EH (cell line): ENCODE measurements at places on chromosomes 4 and X.
A peak's percentile ranks its signal among the peaks of the same experiment; 100 is the strongest.

DNA sequence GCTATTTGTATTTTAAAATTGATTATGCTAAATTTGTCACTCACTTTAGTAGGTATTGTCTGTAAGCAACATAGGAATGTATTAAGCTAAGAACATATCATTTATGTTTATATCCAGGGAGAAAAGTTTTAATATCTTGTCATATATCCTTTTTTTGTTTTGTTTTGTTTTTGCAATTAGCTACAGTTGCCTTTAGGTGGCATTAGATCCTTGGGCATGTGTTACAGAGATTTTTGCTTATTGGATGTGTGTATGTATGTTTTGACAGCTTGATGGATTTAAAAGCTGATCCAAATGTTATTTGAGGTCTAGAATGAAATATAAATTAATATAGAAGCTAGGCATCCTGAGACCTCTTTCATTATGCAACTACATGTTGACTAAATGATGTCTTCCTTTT is 36.1 kb upstream of the OTUD4 start:
- DNase-seq = peak; percentile 46

DNA sequence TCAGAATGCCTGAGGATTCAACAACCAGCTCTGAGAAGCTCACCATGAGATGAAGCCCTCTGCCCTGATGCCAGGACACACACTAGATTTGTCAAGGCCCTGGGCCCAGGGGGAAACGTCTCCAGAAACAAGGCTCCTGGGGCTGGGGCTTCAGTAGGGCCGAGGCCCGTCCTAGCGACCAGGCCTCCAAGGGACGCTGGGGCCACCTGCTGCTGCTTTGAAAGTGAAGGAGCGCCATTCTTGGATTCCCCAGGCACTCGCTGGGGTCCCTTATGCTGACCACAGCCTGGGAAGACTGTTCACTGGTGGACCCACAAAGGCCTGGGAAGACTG is 23.9 kb downstream of the PDE6B start:
- no peak for DNase-seq

- DNase-seq = no peak
Measured at GRCh38 chr4:52945326-52945898, 83.3 kb downstream of the RASL11B start.

- no peak for DNase-seq
Measured at GRCh38 chr4:11675051-11675800, 246.5 kb upstream of the HS3ST1 start.

DNA sequence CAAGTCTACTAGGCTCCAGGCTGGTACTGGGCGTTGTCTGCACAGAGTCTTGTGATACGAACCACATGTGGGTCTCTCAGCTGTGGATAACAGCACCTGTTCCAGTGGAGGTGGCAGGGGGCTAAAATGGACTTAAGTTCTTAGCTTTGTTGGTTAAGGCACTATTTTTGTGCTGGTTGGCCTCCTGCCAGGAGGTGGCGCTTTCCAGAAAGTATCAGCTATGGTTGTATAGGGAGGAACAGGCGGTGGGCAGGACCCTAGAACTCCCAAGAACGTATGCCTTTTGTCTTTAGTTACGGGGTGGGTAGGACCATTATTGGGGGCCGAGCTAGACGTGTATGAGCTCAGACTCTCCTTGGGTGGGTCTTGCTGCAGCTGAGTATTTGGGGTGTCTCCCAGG is 1138.4 kb downstream of the PCDH19 start:
- no peak for DNase-seq

DNA sequence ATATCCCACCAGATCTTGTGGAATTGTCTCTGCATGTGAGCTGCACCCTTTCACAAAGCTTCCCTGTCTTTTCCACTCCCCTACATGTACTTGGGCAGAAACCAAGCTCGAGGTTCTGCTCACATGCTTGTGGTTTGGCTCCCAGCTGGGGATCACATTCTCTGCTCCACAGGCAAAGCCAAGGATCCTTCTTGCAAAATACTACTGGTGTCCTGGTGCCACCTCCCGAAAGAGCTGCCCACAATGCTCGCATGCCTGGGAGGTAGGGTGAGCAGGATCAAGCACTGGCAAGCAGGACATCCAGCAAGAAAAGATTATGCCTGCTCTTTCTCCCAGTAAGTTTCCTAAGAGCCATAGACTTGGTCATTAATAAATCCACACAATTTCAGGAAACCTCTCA is 45.1 kb upstream of the PPARGC1A start:
- DNase-seq = peak; percentile 87

GRCh38 chr4:94882756-94883155 is 125.0 kb downstream of the BMPR1B start:
- no peak for DNase-seq

DNA sequence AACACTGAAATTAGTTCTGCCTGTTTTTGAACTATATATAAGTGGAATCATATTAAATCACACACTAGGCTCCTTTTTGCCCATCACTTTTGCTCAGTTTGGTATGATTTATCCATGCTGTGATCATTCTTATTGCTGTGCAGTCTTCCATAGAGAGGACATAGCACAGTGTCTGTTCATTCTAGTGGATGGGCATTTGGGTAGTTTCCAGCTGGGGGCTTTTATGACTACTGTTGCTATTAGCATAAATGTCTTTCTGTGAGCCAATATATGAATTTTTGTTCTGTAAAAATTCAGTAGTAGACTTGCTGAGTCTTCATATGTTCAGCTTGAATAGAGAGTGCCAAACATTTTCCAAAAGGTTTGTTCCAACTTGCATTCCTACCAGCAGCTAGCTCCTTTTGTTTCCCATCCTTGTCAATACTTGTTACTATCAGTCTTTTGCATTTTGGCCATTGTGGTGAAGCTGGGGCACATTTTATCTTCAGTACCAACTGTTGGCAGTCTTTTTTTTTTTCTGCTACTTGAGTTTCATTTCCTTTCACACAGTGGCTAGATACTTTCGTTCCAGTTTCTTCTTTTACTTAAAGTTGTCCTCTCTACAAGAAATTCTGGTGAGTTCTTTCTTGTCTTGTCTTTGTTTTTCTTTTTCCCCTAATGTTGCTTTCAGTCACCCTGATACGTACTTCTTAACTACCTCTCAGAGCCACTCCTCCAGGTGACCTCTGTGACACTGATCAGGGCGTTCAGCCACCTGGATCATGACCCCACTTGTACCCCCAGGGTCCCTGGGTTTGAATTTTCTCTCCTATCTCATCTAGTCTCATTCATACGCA is 87.0 kb downstream of the ANXA3 start:
- no peak for DNase-seq

DNA sequence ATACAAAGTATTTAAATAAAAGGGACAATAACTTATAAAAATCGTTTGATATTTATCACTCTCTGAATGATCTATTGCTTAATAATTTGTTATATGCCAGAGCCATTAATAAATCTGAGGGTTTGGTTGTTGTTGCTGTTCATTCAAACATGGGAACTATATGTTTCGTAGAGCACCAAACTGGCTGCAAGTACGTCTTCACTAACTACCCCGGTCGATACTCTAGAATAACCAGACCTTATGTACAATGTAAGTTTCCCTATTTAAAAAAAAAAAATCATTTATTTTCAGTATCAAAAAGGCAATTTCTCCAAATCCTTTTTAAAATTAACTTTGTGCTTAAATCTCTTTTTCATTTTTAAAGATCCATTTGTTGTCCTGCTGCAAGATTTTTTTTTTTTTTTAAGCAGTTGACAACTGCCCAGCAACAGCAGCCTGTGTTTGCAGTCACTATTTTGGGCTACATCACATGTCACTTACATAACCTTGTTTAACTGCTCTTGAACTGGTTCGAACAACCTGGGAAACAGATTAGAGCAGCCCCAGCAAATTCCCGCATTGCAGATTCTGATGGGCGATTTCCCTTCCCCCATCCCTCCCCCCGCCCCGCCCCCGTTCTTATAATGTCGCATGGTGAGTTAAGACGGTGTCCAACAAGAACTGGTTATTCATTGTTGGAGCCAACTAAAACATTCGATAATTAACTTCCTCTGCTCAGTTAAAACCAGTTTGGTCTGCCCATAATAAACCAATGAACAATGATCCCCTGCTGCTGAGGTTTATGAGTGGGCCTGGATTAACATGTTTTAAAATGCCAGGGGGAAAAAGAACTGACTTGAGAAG is 238.9 kb downstream of the NR3C2 start:
- no peak for DNase-seq

GRCh38 chr4:10958226-10958856 is 273.8 kb upstream of the CLNK start:
- no peak for DNase-seq

DNA sequence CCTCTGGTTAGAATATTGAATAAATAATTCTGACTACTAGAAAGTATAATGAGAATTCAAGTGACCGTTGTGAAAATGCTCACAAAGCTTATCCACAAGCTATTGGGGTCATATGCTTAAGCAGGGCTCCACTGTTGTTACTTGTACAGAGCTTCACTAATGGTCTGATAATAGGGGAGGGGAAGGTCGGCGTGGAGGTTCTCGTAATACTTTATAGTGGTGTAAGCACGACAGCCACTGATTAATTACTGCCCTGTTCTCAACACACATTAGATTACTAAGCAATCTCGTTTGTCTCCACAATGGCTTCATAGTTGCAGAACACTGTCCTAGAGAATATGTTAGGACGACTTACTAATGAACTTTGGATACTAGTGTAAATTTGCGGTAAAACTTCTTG is 11.6 kb downstream of the UNC5C start:
- DNase-seq = no peak

DNA sequence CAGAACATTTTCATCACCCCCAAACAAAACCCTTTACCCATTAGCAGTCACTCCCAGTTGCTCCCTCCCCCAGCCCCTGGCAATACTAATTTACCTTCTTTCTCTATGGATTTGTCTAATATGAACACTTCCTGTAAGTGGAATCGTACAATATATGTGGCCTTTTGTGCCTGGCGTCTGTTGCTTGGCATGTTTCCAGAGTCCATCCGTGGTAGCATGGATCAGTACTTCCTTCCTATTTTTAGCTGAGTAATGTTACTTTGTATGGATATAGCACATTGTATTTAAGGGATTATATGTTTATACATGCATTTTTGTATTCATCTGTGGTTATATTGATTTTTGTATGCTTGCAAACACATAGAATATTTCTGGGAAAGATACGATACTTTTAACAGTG is 48.2 kb downstream of the PPEF1 start:
- no peak for DNase-seq

GRCh38 chr4:123599920-123600810 is 203.6 kb downstream of the SPRY1 start:
- peak; percentile 43 for DNase-seq
